ENCODE measurements at places on chromosomes 2 and 18. TPM values are rescaled to one million over a fixed set of nuclear protein-coding genes. Genes with fewer than 3 reads are reported as not detected.

GRCh38 chr2:158805936-158806335 lies 10.8 kb downstream of the DAPL1 start:
- peaks cover 3% of the 10 kb centered on the region for H3K27me3 ChIP-seq
- H3K27ac ChIP-seq = no peak overlapping the region
- H3K36me3 ChIP-seq = no peaks in the 10 kb centered on the region
- DNase-seq = no peak

DNA sequence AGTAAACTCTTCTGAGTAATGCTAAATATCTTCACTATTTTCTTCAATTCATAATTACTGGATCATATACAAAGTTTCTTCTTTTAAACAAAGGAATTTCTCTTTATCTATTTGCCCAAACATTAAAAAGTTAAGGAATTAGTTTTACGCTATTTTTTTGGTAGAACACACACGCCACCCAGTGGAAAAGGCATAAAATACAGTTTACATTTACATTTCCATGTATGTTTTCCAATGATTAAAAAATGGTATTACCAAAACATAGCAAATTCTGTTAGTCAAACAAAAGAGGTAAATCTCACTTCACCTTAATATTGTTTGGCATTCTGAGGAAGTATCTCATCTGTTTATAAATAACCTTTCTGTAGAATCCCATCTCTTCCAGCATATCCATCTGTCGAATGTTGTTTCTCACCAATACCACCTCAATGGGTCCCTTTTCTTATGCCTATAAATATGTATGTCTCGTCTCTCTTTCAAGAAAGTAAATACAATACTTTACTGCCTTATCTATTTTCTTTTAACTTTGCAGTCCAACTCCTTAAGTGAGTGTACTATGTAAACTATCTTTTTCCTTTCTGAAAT lies 7.2 kb downstream of the BOLL start:
- H3K36me3 ChIP-seq = no peaks in the 10 kb centered on the region
- H3K27ac ChIP-seq = no peak overlapping the region
- no peak overlapping the region for H3K4me3 ChIP-seq
- H3K4me1 ChIP-seq = peaks cover 6% of the 10 kb centered on the region
- no peaks in the 10 kb centered on the region for H3K27me3 ChIP-seq

DNA sequence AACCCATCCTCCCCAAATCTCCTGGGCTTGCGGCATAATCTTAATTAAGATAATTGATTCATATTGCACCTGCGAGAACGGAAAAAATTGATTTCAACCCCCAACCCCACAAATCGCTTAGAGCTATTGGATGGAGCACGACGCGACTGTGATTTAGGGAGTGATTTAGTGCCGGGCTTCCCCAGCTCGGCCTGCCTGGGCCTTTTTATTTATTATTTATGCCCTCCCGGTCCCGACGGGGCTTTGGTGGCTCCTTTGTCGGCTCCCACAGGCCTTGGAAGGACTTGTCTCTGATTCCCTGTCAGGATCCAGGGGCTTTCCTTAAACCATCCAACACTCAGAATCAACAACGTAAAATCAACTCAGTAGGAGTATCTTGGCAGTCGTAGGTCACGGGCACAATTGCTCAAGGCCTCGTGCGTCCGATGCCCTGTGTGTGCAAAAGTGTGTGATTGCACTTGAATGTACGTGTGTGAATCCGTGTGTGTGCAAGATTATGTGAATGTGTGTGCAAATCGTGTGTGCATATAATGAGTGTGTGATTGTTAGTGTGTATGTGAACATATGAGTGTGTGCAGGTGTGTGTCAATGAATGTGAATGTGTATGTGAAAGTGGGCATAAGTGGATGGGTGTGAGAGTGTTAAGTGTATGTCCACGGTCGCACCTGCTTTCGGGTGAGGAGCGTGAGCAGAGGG lies 4.3 kb upstream of the NEUROD1 start:
- peaks cover 11% of the 10 kb centered on the region for H3K4me1 ChIP-seq
- H3K4me3 ChIP-seq = no peak overlapping the region
- H3K36me3 ChIP-seq = no peaks in the 10 kb centered on the region
- no peak for DNase-seq

Gene KLHL41
- 0.63 TPM for total RNA-seq

Gene GALR1
- not detected for total RNA-seq

All from A673 (cell line).